AG04450 (cell line): ENCODE measurements at places on chromosomes 4 and X.
A peak's percentile ranks its signal among the peaks of the same experiment; 100 is the strongest.

GRCh38 chr4:158130204-158130603, 42.6 kb downstream of the GASK1B start:
- DNase-seq, result no peak

- peak; percentile 49 for DNase-seq
Measured at GRCh38 chr4:39528061-39528465, 824 bp upstream of the UGDH start.

DNA sequence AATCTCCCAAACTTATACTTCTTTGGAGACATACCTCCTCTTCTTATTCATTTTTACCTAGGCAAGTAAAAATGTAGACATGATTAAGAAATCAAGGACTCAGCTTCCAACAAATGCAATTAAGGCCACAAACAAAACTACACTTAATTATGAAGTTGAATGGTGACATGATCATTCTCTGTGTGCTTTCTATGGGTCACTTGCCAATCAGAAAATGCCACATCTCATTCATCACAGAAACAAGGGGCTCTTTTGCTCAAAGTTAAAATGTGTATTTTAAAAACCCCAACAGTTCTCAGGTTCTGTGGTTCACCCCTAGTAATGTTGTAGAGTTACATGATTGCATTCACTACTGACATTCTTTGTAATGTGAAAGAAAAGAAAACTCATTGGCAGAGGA, 273.5 kb downstream of the DCHS2 start:
- no peak for DNase-seq

GRCh38 chr4:18021470-18021719, 160 bp downstream of the LCORL start:
- DNase-seq, result no peak

- DNase-seq, result peak; percentile 64
Measured at GRCh38 chr4:88600176-88600838, 8.0 kb downstream of the HERC3 start.

GRCh38 chrX:150648296-150648940, 44.8 kb upstream of the MTMR1 start:
- no peak for DNase-seq

DNA sequence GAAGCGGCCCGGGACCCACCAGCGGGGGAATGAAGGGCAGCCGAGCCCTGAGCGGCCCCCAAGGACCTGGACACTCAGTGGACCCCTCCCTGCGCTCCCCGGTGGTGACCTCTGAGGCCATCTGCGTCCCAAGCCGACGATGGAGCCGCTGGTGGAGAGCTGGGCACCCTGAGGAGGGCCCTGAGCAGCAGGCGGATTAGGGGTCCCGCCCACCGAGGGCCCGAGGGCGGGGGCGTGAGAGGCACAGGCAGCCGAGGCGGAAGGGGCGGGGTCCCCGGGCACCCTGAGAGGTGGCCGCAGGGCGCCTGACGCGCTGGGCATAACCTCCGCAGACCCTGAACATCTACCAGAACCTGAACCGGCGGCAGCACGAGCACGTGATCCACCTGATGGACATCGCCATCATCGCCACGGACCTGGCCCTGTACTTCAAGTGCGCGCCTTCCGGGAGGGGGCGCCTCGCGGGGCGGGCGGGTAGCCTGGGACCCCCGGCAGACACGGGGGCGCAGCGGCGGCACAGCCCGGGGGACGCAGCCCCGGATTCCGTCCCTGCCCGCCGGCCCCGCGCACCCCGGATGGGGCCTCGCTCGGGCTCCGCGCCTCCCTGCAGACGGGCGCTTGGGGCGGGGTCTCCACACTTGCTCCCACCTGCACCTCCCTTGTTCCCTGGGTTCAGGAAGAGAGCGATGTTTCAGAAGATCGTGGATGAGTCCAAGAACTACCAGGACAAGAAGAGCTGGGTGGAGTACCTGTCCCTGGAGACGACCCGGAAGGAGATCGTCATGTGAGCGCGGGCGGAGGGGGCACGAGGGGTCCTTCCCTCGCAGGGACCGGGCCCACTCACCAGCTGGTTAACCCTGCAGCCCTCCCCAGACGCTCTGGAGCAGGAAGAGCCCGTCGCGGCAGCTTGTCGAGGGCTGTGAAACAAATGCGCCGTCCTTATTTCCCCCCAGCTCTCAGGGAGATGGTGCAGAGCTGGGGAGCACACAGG, 10.3 kb downstream of the ATP5ME start:
- no peak for DNase-seq

- no peak for DNase-seq
Measured at GRCh38 chr4:160498211-160498610, 1395.3 kb downstream of the RAPGEF2 start.

- DNase-seq, result no peak
Measured at GRCh38 chr4:97105347-97106099, 1037.8 kb downstream of the STPG2 start.

DNA sequence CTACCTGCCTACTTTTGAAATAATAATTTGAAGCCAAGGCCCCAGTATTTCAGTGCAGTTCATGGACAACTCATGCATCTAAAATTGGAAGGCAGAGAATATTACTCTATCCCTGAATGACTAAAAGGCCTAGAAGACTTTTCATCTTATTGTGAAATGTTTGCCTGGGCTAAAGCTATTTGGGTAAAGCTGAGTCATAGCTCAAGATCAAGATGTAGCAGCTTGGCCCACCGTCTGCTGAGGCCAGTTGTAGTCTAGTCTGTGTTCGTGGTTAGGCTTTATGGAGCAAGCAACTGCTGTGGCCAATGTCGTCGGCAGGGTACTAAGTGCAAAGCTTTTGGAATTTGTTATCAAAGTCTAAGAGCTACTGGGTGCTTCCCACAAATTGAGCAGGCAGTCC, 929.1 kb downstream of the RAB28 start:
- DNase-seq, result no peak

DNA sequence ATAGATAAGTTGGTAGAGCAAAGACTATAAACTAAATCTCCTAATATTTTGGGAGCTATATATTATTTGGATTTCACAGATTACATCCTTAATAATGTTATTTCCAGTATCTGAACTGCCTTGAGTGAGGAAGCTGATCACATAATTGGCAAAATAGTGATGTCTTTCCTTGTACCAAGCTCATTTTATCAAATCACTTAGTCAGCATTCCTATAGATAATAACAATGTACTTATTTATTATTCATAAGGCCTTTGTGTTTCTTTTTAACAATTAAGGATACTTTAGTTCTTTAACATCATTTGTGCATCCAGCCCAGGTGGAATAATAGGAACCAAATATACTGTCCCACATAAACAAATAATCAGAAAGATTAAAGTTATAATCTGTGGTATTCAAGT, 1093.6 kb downstream of the PCDH18 start:
- DNase-seq, result no peak

- no peak for DNase-seq
Measured at GRCh38 chrX:127390316-127390715, 570.8 kb downstream of the PRR32 start.

DNA sequence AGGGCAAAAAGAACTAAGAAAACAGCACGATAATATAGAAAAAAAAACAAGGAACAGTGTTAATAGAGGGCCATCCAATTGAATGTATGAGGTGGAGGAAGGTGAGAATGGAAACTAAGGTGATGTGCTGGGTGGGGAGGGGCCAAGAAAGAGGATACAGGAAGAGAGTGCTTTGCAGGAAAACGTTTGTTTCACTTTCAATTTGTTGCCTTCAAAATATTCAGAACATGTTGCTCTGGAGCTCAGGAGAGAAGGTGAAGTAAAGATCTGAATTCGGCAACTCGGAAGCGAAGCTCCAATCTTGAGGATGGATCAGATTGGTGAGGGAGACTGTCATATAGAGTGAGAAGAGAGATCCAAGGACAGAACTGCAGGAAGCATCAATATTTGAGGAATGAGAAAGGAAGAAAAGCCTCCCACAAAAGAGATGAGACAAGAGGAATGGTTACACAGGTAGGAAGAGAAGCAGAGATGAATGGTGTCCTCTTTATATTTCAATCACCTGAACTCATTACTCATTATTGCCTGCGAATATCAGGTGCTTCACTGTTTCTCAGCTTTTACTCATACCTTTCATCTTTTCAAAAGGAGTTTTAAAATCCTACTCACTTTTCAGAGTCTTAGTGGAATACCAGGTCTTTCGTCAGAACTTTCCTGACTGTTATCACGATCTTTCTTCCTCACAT, 14.7 kb upstream of the SEC24D start:
- no peak for DNase-seq

DNA sequence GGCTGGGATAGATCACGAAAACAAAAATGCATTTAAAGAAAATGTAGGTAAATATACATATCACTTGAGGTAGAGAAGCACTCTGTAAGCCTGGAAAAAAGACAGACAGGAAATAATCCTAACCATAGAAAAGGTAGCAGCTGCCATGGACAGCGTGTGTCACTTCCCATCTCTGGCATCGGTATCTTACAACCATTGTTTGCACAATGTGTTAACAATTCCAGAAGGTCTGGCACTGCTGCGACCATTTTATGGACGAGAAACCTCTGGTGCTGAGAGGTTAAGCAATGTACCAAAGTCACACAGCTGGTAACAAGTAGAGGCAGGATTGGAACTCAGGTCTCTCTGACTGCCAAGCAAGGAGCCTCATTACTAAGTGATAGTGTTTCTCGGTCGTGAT, 1.7 kb upstream of the MTNR1A start:
- DNase-seq, result no peak

GRCh38 chrX:133412665-133413064, 2.6 kb downstream of the GPC4 start:
- no peak for DNase-seq

DNA sequence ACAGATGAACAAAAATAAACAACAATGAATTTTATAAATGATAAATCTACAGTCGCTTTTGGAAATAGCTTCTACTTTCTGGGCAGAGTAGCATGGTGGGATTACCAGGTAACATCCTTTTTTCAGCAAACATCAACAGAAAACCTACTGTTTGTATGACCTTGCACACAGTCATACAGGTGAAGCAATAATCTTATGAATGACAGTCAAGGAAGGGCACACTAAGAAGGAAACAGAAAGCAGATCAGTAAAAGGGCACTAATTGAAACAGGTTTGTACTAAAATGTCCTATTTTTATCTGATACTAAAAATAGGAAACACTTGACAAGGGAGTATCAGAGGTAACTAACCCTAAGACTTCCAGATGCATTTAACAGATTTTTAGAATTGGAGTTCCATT, 108.9 kb downstream of the DLG3 start:
- no peak for DNase-seq

DNA sequence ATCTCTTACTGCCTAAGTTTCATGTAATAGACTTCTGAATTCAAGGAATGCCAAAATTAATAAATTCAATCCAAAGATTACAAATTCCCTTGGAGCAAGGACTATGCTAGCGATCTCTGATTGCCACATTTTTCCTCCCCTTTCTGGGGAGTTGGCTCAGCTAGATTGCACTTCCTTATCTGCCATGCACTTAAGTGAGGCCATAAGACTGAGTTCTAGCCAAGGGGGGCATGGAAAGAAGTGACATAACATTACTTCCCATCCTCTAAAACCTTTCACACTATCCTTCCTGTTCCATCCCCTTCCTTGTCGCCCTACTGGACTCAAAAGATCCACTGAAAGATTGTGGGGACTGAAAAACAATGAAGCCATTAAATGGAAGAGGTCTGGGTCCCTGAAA, 53.8 kb upstream of the TXK start:
- no peak for DNase-seq

DNA sequence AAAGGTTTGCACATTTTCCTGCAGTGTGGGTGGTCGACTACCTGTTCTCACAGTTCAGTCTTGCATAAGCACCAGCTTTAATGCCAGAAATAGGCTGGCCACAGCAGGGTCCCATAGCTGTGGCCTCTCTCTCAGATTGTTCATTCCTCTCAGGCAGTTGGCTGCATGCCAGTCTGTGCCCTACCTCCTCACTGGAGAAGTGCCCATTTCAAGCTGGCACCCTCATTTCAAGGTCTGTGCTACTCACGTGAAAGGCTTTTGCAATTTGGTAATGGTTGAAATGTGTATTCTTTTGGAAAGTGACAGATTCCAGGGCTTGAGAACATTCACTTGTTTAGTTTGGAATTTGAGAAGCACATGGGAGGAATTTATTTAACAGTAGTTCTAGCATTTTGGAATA, 28.9 kb upstream of the MTMR1 start:
- no peak for DNase-seq

DNA sequence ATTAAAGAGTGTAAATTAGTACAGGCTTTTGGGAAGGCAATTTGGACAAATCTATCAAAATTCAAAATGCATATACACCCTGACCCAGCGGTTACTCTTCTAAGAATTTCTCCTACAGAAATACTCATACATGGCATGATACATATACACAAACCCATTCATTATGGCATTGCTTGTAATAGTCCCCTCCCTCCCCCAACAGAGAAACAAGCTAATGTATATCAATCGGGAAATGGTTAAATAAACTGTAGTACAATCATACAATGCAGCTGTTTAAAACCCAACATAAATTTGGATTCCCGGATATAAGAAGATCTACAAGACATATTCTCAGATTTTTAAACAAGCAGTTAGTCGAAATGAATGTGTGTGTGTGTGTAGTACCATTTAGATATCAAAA, 808 bp downstream of the HUWE1 start:
- no peak for DNase-seq

GRCh38 chr4:102858828-102859464, 9.8 kb upstream of the CISD2 start:
- no peak for DNase-seq

- no peak for DNase-seq
Measured at GRCh38 chr4:98564852-98565251, 93.6 kb downstream of the TSPAN5 start.

DNA sequence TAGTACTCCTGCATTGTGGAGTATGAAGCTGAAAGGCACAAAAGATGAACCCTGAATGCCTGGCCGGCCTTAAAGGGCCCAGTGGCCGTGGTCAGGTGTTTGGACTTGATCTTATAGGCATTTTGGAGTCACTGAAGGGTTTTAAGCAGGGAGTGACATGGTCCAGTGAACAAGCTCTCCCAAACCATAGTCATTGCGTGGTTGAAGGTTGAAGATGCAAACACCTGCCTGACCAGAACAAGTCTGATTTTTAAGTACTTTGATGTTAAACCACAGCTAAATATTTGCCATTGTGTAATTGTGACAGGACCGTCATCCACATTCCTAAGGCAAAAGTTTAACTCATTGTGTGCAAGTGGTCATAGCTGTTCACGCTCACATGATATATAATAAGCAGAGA, 3.3 kb downstream of the STK32B start:
- DNase-seq, result no peak

GRCh38 chr4:27428661-27429060, 568.0 kb downstream of the STIM2 start:
- DNase-seq, result no peak

GRCh38 chr4:154858166-154858565, 77.1 kb downstream of the RBM46 start:
- DNase-seq, result no peak

GRCh38 chr4:8117278-8117682, 41.3 kb downstream of the ABLIM2 start:
- DNase-seq, result no peak

GRCh38 chr4:6591313-6591712, 16.3 kb downstream of the MAN2B2 start:
- DNase-seq, result no peak
